Glutamatergic neuron (in vitro differentiated cells): ENCODE measurements at places on chromosomes 3 and 15. TPM values are rescaled to one million over a fixed set of nuclear protein-coding genes. Genes with fewer than 3 reads are reported as not detected.

DNA sequence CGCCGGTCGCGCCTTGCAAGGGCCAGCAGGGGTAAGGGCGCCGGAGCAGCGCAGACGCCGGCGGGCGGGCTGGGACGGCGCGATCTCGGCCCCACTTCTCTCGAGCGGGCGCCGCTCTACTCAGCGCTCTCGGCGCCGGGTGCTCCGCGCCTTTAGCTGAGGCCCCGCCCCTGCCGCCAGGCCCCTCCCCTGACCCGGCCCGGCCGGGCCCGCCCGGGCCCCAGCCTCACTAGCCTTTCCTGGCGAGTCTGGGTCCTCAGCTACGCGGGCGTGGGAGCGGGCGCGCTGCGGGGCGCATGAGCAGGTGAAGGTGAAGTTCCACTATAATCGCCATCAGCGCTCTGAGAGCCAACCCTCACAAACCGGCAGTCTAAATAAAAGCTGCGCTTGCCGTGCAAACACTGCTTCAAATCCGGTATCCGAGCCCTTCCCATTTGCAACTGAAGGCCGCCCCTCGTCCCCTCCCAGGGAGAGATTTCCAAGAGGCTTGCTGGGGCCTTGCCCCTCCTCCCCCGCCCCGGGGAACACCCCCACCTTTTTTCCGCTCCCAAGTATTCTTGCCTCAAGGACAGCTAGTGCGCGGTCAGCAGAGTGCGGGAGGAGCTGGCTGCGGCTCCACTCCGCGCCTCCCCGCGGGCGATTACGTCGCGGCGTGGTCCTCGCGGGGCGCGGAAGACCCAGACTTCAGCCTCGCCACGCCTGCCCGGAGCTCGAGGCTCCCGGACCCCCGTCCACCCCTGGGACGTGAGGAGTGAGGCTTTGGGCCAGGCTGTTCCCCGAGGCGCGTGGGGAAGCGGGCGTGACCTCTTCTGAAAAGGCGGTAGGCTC is at the start of gene RPP25:
TSS of gene RPP25 (minus strand) at position 125 of the 828 bp plus-strand sequence. CDS start 189 bp downstream, outside the sequence.
- DNase-seq = peak; percentile 76
- peaks cover 16% of the 10 kb centered on the region for H3K4me1 ChIP-seq
- no peaks in the 10 kb centered on the region for H3K36me3 ChIP-seq

- no peaks in the 10 kb centered on the region for H3K4me1 ChIP-seq
- H3K4me3 ChIP-seq = no peak overlapping the region
- peaks cover 3% of the 10 kb centered on the region for H3K27me3 ChIP-seq
- DNase-seq = no peak
- no peaks in the 10 kb centered on the region for H3K36me3 ChIP-seq
- H3K27ac ChIP-seq = no peak overlapping the region
These were observed 25.8 kb downstream of the COLQ start for GRCh38 chr3:15495461-15496340.

GRCh38 chr3:12662593-12663400 is 1.1 kb downstream of the RAF1 start:
- peaks cover 18% of the 10 kb centered on the region for H3K27me3 ChIP-seq
- H3K36me3 ChIP-seq = no peaks in the 10 kb centered on the region
- peak overlapping the region; percentile 100 for H3K4me3 ChIP-seq

GRCh38 chr3:8776406-8776805 is 7.0 kb upstream of the OXTR start:
- DNase-seq = no peak
- H3K36me3 ChIP-seq = no peaks in the 10 kb centered on the region
- no peaks in the 10 kb centered on the region for H3K27me3 ChIP-seq
- H3K27ac ChIP-seq = no peak overlapping the region
- H3K4me3 ChIP-seq = no peak overlapping the region

GRCh38 chr3:55160241-55160983 is 232.6 kb upstream of the LRTM1 start:
- DNase-seq = no peak
- H3K4me1 ChIP-seq = no peaks in the 10 kb centered on the region
- no peak overlapping the region for H3K27ac ChIP-seq
- H3K27me3 ChIP-seq = no peaks in the 10 kb centered on the region

DNA sequence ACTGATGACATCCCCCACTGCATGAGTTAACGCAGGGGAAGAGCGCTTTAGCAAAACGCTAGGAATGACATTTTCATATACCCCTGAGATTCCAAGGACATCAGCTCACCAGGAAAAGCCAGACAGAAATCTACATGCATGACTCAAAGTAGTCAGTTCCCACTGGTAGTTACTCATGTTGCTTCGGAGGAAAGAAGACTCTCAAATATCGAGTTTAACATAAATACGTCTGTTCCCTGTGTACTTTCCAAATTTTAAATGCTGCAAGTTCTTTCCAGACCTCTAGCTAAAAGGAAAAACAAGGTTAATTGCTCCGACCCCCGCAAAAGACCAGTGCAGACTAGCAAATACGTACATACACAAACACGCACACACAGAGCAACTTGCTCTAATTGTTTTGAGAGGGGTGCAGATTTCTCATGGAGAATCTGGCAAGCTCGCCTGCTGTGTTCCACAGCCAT is 115.4 kb upstream of the PRICKLE2 start:
- H3K27ac ChIP-seq = no peak overlapping the region
- no peak for DNase-seq
- H3K4me3 ChIP-seq = peak overlapping the region; percentile 30
- no peaks in the 10 kb centered on the region for H3K27me3 ChIP-seq

DNA sequence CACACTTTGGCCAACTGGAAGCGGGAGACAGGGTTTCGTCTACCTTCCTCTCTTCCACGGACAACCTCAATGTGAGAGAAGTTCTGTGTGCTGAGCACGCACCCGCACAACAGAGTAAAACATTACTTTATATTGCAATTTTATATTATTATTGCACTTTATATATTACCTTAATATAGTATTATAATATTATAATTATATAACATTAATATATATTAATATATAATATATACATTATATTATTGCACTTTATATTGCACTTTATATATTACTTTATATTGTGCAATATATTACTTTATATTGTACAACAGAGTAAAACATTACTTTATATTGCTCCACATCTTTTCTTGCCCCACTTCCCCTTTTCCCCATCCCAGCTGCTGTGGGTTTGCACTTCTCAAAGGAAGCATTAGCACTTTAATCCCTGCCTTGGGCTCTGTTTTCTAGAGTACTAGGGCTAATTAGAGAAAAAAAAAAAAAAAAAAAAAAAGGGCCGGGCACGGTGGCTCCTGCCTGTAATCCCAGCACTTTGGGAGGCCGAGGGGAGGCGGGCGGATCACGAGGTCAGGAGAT is 76.4 kb upstream of the SLC4A7 start:
- no peaks in the 10 kb centered on the region for H3K36me3 ChIP-seq
- no peaks in the 10 kb centered on the region for H3K27me3 ChIP-seq
- H3K27ac ChIP-seq = no peak overlapping the region
- DNase-seq = no peak
- H3K4me1 ChIP-seq = peaks cover 1% of the 10 kb centered on the region
- no peak overlapping the region for H3K4me3 ChIP-seq

GRCh38 chr3:185316740-185317412 is 46.1 kb upstream of the MAP3K13 start:
- H3K36me3 ChIP-seq = no peaks in the 10 kb centered on the region
- H3K4me3 ChIP-seq = no peak overlapping the region
- no peak overlapping the region for H3K27ac ChIP-seq
- peaks cover 1% of the 10 kb centered on the region for H3K27me3 ChIP-seq
- peaks cover 4% of the 10 kb centered on the region for H3K4me1 ChIP-seq

TEX55 gene
- total RNA-seq = not detected

TRPC1 gene
- total RNA-seq = 23.2 TPM

GPR176 gene
- total RNA-seq = 15.9 TPM

PLSCR5 gene
- total RNA-seq = not detected

SPINK8 gene
- not detected for total RNA-seq

CPNE9 gene
- 54.6 TPM for total RNA-seq

GP5 gene
- total RNA-seq = 0.15 TPM

GPR62 gene
- 0.44 TPM for total RNA-seq
